ENCODE measurements at places on chromosomes 5 and 9. TPM values are rescaled to one million over a fixed set of nuclear protein-coding genes. Genes with fewer than 3 reads are reported as not detected.

- DNase-seq, result no peak
These were observed 5.9 kb downstream of the MACIR start for GRCh38 chr5:103264508-103264907.

DNA sequence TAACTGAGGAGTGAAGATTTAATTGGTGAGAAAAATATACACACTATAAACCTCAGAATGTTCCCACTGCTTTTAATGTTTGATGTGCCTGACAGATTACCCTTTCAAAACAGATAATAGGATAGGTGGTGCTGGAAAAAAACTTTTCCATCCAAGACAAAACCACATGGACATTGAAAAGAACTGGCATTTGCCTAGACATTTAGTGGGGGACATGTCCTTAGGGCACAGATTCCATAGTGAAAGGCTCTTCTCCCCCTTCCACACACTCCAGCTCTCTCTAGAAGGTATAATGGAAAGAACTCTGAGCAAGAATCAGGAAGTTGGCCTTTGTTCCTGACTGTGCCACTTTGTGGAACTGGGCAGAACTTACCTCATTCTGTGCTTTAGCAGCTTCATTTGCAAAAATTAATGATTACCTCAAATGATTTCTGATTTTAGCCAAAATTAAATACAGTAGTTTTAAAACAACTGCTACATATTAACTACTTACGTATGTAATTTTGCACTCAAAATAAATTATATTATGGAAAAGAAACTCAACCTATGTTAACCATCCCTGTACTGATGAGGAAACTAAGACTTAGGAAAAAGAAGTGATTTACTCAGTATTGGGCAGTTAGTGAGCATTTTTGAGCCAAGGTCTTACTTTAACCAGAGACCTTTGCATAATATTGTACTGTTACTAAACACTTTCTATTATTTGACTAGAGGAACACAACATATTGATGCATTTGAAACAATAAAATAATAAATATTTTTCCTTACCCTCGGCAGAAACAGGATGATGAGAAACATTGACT is 43.3 kb downstream of the TMC1 start:
- no peak for DNase-seq

DNA sequence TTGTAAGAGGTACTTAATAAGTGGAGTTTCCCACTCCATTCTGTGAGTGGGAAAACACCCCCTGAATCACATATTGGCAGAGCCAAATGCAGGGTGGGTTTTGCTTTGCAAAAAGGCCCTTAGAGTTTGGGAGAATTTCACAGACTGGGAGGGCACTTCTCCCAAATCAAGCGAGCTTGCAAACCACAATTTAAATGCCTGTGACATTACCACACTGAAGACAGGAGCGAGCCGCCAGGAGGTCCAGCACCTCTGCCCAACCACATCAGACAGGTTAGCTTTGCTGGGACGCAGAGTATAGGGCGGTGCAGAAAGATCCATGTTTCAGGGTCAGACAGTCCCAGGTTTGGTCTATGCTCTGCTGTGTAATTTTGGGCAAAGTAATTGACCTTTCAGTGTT is 2.3 kb downstream of the ALAD start:
- DNase-seq, result no peak

- DNase-seq, result no peak
These were observed 137.4 kb downstream of the DAB2IP start for GRCh38 chr9:121788686-121789366.

GRCh38 chr9:2213830-2214468 is 198.8 kb downstream of the SMARCA2 start:
- DNase-seq, result no peak

DNA sequence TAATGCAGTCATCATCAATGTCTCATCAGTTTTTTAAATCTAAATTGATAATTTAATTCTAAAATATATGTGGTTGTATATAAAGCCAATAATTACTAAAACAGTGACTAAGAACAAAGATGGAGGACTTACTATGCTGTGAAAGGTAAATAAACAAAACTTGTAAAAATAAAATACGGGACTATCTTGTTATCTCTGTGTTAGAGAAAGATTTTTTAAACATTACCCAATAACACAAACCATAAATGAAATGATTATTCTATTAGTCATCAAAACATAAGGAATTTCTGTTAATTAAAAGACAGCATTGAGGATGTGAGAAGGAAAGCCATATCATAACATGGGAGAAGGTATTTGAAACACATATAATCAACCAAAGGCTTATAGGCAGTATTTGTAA is 226.2 kb upstream of the SMC2 start:
- no peak for DNase-seq

DNA sequence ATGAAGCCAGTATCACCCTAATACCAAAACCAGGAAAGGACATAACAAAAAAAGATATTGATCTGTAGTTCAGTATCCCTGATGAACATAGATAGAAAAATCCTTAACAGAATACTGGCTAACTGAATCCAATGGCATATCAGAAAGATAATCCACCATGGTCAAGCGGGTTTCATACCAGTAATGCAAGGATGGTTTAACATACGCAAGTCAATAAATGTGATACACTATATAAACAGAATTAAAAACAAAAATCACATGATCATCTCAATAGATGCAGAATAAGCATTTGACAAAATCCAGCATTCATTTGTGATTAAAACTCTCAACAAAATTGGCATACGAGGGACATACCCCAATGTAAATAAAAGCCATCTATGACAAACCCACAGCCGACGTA is 110.9 kb downstream of the AOPEP start:
- no peak for DNase-seq

The CCDC180 gene
- total RNA-seq, result 0.69 TPM

The C5orf46 gene
- 59.9 TPM for total RNA-seq

The KCNIP1 gene
- not detected for total RNA-seq
